ENCODE measurements at places on chromosomes 16 and 17.

- DNase-seq = no peak
These were observed 12.8 kb downstream of the ATPAF2 start for GRCh38 chr17:18025945-18026776.

GRCh38 chr17:37691807-37692206 is 48.6 kb upstream of the DDX52 start:
- DNase-seq = no peak

DNA sequence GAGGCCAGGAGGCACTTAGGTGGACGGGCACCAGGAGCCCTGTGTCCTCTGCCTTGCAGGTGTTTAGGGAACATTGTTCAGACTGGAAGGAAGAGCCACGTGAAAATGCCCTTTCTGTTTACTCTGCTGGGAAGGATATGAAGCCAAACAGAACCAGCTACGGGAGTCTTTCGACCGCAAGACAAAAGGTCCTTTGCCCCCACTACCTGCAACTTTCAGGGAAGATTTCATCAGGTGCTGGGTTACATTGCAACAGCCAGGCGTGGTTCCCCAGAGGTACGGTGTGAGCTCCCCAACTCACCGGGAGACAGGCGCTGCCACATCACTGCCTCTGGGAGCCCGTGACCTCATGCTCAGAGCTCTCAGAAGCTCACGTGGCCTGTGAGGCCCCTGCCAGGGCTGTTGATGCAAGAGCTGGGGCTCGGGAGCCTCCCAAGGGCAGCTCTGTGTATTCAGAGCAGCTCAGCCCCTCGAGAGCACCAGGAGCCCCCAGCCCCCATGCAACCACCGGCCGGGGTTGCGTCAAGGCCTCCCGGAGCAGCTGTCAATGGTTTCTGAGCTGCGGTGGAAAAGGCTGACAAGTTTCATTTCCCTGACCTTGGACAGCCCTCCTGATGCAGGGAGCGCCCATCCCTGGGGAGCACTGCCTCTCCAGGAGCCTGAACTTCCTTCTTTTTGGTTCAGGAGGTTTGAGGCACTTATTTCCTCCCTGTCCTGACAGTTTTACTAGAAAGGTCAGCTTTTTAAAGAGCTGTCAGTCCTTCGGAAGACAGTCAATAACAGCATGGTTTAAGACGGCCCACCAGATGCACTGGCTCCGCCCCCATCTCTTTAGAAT is 42.1 kb downstream of the TBC1D16 start:
- peak; percentile 84 for DNase-seq

- no peak for DNase-seq
These were observed 215.6 kb upstream of the MAF start for GRCh38 chr16:79816081-79816497.

GRCh38 chr16:17357307-17358062 is 113.3 kb downstream of the XYLT1 start:
- DNase-seq = no peak

DNA sequence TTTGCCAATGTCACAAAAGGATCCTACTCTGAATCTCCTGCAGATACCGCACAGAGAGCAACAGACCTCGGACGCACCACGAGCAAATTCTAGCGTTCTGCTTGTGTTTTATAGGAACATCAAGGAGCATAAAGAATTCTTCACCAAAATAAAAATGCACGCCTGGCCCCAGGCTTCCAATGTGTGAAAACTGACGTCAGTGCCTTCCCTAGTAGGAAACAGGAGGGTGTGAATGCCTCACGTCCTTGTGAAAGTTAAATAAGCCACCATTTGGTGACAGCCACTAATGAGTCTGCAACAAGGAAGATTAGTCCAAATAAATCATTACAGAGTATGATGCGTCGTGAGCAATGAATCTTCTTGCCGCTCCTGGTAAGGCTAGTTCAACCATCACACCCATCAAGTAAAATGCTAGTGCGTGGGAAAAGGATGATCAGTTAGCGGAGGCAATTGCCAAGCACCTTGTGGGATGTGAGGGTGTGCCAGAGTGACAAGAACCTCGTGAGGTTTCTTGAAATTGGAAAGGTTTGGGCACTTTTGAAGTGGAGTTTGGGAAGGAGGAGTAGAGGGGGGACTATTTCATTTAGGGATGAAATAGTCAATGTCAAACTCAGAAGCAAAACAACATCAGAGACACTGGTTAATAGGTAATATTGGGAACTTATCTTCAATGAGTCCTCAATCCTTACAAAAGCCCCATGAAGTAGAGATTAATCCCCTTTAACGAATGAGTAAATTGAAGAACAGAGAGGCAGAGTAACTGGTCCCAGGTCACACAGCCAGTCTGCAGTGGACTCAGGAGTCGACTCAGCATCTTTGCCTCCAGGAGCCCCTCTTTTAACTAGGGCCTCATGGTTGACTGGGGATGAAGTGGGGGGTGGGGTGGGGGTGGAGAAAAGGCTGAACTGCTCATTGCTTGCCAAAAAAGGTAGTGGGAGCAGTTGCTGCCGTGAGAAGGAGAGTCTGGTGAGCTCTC is 238.8 kb downstream of the SLC39A11 start:
- DNase-seq = no peak
